ENCODE measurements at places on chromosomes 6 and 20.

- no peak for DNase-seq
These were observed 963 bp downstream of the FOXF2 start for GRCh38 chr6:1390133-1390945.

GRCh38 chr20:52948491-52948890, 23.7 kb upstream of the TSHZ2 start:
- no peak for DNase-seq

DNA sequence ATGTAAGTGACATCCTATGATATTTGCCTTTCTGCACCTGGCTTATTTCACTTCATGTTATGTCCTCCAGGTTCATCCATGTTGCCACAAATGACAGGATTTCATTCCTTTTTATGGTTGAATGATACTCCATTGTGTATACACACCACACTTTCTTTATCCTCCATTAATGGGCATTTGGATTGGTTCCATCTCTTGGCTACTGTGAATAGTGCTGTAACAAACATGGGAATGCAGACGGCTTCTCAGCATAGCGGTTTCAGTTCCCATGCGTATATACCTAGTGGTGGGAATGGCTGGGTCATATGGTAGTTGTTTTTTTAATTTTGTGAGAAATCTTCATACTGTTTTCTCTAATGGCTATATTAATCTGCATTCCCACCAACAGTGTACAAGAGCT, 14.8 kb downstream of the MTHFD1L start:
- no peak for DNase-seq

DNA sequence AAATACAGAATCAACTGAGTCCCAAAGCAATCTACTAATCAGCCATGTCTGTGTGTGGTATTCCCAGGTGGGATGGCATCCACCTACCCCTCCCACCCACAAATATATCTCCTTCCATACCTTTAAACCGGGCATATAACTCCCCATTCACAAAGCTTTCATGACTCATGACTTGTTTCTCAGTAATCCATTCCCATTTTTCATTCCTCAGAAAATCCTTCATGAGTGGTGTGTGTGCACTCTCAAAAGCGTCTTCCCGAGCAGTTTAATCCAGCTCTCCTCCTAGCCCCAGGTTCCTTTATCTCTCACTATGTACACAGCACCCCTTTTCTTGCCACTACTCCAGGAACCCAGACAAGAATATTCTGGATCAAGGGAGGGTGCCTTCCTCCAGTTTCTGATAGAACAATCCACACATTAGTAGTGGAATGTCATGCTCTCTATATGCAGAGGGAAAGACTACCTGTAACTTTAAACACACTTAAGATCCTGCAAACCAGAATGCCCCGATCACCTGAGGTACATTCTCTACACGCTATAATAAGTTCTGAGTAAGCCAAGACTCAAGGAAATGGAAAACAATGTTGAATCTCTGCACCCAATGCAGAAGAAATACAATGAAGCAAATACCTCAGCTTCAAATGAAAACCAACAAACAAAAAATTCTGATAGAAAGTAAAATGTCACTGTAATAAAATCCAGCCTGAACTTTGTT, 55.7 kb upstream of the IPCEF1 start:
- no peak for DNase-seq

All from stimulated activated CD8-positive, alpha-beta memory T cell treated with anti-CD3 and anti-CD28 coated beads, Interleukin-15, amount 100 ng/mL, for 24 hours (primary cell).